ENCODE measurements at places on chromosomes 2 and 18.

GRCh38 chr18:49026501-49027373 is 76.0 kb upstream of the SMAD7 start:
- DNase-seq = no peak

DNA sequence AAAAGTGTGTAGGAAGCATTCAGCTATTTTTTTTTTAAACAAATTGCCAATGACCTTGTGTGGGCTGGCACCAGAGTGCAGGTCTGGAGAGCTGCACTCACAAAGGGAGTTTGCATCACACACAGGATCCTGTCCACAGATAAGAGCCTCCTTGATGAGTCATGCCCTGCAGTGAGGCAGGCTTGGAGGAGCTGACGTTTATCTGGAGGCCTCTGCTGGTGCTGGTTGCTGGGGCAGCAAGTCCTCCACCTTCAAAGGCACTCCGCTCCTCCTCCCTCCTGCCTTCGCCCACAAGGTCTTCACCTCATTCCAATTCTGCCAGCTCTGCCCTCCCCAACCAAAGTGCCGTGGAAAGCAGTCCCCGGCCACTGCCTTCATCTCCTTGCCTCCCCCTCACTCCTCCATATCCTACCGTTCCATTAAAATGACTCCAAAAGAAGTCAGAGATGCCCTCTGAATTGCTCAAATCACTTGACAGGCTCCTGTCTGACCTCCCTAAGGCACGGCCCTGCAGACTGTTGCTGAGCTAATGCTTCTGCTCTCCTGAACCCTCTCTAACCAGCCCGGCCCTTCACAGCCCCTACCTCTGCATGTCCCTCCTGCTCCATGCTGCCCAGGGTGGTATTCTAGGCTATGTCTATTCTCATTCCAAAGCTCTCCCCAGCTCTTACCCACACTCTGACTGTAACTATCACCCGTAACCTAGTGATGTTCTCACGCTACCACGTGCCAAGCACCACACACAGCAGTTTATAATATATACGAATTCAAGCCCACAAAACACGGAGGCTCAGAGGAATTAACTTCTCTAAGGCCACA is 30.9 kb downstream of the LONRF2 start:
- peak; percentile 91 for DNase-seq

DNA sequence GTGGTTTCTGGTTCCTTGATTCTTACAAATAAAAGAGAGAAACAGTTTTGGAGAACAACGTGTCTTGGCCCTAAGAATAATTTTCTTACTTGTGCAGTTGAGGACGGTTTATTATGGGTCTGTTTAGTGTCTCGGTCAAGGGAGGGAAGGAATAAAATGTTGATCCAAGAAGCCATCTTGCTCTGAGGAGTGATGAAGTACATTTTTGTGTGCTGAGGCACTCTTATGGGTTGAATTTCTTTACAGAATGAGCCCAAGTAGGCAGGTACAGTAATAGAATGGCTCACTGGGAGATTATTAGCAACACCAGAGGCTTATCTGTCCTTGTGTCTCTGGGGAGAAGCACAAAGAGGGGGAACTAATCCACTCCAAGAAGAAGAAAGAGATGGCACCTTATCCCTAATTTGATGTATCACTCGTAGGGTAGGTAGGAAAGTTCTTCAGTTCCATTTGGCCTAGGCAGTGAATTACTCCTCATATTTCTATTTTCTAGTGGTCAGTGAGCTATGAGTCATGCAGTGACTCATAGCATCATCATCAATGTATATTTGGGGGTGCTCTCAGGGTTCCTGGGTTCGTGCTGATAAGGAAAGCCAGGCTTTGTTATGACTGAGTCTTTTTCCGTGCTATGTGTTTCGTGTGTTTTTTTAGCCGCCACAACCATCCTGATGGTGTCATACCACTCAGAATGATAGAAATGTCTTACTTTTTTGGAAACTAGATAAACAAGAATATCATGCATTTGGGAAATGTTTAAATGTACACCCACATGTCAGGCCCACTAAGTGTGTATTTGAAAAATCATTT is 250.1 kb upstream of the CTAGE1 start:
- DNase-seq = peak; percentile 69

DNA sequence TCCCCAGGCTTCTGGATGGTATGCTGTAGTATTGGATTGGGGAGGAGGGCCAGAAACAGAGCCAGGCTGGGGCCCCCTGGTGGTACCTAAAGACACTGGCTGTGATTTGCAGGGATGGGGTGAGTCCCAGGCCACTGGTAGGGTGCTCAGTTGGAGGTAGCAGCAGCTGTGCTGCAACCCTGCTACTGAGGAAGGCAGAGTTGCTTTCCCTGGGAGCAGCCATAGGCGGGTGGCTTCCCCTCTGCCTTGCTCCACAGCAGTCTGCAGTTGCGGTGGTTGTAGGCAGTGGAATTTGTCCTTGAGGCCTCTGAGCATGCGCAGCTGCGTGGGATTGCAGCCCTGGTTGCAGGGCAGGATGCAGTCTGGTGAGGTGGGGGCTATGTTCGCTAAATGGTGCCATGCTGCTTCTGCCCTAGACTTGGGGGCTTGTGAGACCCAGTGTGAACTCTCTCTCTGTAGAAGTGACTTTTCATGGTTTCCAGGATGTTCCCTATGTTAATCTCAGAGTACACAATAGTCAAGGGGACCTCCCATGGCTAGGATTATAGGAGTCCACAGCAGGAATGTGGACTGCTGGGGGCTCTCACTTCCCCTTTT is 443.5 kb downstream of the XIRP2 start:
- no peak for DNase-seq

DNA sequence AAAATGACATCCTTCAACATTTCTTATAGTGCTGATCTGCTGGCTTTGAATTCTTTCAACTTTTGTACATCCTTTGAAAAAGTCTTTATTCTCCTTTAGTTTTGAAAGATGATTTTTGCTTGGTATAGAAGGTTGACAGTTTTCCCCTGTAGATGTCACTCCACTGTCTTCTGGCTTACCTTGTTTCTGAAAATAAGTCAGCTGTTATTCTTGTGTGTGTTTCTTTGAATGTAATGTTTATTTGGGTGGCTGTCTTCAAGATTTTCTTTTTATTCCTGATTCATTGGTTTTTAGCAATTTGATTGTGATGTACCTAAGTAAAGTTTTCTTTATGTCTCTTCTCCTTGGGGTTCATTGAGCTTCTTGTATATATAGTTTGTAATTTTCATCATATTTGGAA is 47.6 kb downstream of the ACTR3 start:
- DNase-seq = no peak

- no peak for DNase-seq
Measured at GRCh38 chr2:212249451-212249850, 289.2 kb downstream of the ERBB4 start.

DNA sequence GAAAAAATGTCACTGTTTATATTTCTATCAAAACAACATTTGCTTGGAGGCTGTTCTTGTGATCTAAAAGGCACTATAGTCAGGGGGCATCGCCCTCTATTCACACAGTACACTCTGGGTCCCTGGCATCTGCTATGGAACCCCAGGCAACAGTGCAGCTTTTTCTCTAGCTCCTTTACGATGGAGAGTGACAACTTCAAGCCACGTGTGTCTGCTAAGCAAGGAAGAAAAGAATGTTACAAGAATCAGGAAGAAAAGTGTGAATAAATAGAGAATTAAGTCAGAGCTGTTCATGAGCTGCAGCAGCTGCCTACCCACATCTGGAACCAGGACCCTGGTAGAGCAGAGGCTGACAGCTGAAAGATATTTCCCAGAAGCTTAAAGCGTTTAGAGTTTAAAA is 11.2 kb downstream of the RND3 start:
- DNase-seq = no peak

- no peak for DNase-seq
Measured at GRCh38 chr2:165294912-165295311, 55.7 kb downstream of the SCN2A start.

DNA sequence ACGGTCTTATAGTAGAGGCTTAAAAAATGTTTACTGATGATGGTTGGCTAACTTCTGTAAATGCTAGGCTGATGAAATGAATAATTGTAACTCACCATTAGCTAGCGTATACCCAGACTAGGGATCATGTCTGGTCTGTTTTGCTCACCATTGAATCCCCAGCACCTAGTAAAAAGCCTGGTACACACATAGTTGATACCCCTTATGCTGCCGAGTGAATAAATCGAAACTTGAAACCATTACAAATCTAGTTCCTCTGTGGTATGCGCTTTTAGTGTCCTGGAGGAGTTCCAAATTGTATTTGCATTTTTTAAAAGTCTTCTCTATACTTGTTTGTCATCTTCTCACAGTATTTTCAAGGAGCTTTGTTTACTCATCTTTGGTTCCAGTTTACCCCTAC is 1.3 kb downstream of the TAF1B start:
- peak; percentile 30 for DNase-seq

GRCh38 chr2:88053934-88054781 is 1.4 kb downstream of the KRCC1 start:
- DNase-seq = no peak

DNA sequence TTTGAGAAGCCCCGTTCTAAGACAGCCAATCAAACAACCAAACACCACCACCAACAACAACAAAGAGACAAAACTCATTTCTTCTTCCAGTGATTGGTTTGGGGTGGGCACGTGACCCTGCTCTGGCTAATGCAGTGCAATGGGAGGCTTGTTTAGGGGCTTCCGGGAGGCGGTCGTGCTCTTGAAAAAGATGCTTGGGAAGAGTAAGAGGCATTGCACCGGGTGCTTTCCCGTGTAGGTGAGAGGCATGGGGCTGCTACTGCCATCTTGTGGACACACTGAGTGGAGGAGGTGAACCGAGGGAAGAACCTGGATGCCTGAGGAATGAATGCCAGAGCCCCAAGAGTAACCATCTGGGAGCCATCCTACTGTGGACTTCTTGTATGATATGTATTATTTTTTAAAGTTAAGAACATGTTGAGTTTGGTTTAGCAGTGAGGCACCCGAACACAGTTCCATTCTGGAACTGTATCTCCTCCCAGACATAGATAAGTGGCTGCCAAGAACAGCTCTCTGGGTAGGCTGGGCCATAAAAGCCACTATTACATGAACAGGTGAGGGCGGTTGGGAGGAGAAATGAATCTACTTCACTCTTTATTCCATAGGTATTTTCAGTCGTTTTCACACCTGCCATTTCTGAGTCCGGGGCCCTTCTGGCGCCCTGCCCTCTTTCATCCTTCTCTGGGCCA is 19.1 kb upstream of the ARHGAP25 start:
- no peak for DNase-seq
